Globus pallidus (tissue), 1 donor: ENCODE measurements at places on chromosomes 4 and X.
A peak's percentile ranks its signal among the peaks of the same experiment; 100 is the strongest.

DNA sequence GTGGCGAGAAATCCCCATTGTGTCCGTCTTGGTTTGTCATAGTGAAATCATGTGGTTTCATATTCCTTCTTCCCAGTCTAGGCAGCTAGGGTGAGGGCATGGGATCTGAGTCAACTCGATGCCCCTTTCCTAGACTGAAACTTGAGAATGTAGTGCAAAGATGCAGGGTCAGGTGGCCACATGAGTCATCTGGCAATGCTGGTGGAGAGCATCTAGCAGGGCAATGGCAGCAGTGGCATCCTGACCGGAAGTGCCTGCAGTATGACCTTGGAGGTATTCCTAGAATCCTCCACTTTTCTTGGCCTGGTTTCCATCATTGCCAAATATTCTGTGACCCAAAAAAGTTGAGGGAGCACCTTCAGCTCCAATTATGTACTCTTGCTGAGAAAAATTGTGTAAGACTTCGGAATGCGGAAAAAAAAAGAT lies 39.1 kb upstream of the TMEM184C start:
- no peak for DNase-seq

- DNase-seq = no peak
Observed at GRCh38 chr4:169158046-169158445, 112.7 kb downstream of the SH3RF1 start.

DNA sequence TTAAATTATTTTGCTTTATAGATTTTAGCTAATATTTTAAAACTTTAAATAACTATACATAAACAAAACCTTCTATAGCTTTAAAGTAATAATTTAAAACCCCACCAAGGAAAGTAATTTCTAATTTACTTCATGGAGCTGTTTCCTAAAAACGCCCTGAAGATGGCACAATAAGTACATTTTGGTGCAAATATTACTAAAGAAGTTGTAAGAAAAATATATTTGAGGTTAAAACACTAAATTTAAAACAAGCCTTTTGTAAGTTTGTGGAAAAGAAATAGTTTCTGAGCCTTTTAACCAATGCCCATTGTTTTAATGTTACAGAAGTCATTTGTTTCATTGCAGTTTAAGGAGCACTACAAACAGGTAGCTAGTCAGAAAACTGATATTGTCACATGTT lies 137.4 kb upstream of the AGA start:
- DNase-seq = peak; percentile 5

- no peak for DNase-seq
Observed at GRCh38 chrX:525134-525533, 105.5 kb upstream of the SHOX start.

DNA sequence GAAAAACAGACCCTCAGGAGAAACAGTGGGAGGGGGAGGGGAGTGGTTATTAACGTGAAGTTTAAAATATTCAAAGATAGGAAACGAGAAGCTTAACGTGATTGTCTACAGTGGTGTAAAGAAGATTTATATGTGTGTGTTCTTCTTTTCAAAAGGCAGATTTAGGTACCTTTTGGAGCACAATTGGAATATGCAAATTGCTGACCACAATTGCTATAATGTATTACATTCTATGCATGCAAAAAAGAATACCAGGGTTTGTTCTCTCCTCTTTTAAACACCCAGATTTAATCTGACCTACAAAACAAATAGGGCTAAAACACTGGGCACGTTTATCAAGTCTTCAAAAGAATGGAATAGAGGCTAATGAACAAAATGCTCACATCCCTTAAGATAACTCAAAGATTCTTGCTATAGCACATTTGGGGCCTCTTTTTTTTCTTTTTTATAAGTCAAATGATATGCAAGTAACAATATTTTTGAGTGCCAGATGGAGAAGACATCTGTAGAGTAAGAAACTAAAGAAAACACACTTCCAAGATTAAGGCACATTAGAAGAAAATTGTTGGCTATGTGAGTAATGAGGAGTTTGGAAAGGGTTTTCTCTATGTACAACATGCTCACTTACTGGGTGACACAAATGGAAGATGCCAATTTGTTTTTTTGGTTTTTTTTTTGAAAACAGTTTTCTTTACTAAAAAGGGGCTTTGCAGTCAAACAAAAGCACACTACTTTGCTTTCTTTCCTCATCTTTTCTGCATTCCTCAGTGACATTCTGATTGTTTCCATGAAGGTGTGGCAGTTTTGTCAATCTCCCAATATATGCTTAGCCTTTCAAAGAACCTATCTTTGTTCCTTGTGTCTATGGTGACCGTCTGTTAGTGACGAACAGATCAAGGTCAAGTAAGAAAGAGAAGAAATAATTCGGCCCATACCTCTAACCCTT lies 240.3 kb downstream of the PALLD start:
- no peak for DNase-seq

GRCh38 chr4:120939693-120940092 lies 17.2 kb upstream of the PRDM5 start:
- DNase-seq = no peak

- DNase-seq = no peak
Observed at GRCh38 chr4:180926277-180926676, 1316.9 kb upstream of the TENM3 start.

DNA sequence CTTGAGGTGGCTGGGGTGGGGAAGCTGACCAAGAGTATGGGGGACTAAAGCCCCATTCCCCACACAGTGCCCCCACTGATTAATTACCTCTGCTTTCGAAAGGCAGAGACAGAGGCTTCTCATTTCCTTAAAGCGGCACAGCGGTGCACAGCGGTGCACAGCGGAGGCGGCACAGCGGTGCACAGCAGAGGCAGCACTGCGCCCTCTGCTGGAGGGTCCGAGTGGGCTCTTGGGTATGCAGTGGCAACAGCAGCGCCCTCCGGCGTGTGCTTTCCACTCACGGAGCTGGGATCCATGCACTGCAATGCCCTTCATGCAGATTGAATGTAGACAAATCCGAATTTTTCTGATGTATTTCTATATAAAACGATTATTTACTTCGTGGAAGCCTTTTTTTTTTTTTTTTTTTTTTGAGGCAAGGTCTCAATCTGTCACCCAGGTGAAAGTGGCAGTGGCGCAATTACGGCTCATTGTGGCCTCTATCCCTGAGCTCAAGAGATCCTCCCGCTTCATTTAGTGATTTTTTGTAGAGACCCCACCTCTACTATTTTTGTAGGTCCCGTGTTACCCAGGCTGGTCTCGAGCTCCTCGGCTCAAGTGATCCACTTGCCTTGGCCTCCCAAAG lies 19.7 kb upstream of the PRPS2 start:
- DNase-seq = no peak
